Stimulated activated naive CD4-positive, alpha-beta T cell (primary cell): ENCODE measurements at places on chromosomes 7 and 10.

DNA sequence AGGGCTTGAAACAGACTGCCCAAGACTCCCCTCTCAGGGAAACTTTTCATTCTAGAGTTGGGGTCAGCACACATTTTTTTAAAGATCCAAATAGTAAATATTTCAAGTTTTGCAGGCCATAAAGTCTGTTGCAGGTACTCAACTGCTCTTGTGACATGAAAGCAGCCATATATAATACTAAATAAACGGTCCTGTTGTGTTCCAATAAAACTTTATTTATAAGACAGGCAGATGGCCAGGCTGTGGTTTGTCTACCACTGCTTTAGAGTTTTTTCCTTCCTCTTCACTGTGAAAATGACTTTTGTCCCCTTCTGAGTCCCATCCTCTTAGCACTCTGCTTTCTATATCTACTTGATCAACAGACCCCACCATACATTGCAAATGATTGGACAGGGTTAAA lies 40.5 kb upstream of the TM9SF3 start:
- DNase-seq: no peak

- no peak for DNase-seq
Observed at GRCh38 chr10:119113751-119114732, 10.1 kb downstream of the DENND10 start.

- no peak for DNase-seq
Observed at GRCh38 chr10:22934726-22935125, 6.9 kb downstream of the ARMC3 start.

GRCh38 chr10:26217396-26218086 lies 967 bp downstream of the GAD2 start:
- no peak for DNase-seq

DNA sequence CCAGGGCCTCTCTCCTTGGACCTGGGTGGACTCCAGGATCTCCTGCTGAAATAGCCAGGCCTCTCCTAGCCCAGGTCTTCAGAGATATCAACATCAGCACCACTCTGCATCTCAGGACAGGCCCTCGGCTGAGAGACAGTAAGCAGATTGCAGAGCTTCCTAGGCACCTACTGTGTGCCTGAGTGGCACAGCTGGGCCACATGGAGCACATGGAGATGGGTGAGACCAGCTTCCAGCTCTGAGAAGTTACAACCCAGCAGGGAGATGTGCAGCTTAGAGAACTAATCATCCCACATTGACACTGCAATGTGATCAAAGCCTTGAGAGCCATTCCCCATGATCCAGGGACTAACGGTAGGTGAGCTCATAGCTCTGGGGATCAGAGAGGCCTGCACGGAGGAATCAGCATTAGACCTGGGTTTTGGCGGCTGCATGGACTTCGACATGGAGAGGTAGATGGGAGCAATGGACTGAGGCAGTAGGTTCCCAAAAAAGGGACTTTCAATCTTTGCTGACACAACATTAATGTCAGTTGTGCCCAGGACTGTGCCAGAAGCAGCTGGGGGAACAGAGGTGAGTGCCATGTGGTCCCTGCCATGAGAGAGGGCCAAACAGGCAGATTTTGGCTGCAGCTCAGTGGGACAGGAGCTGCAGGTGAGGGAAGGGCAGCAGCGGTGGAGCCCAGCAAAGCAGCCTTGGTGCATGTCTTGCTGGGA lies 76.0 kb upstream of the LEP start:
- no peak for DNase-seq

DNA sequence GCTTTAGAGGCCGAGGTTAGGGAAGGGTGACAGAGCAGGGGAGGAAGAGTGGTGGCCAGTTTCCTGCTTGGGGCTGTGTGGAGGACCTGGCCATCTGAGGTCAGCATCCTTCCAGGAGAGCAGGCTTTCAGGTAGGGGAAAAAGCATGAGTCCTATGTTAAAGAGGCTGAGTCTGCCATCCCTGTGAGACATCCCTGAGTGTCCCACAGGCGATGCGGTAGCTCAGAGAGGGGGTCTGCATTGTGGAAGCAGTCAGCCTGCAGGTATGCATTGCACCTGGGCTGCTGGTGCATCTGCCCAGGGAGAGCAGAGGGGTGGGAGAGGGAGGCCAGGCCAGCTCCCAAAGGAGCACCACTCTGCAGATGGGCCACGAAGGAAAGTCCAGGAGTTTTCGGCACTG lies 282.1 kb upstream of the ZNF32 start:
- DNase-seq: no peak

DNA sequence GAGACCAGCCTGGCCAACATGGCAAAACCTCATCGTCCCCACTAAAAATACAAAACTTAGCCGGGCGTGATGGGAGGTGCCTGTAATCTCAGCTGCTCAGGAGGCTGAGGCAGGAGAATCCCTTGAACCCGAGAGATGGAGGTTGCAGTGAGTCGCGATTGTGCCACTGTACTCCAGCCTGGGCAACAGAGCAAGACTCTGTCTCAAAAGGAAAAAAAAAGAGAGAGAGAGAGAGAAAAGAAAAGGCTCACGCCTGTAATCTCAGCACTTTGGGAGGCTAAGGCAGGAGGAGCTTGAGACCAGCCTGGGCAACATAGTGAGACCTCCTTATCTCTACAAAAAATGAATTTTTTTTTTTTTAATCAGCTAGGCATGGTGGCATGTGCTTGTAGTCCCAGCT lies 157.6 kb downstream of the CUX1 start:
- DNase-seq: no peak

- DNase-seq: no peak
Observed at GRCh38 chr10:109205929-109206585, 717.3 kb downstream of the XPNPEP1 start.

GRCh38 chr7:105916603-105917002 lies 40.2 kb upstream of the ATXN7L1 start:
- DNase-seq: no peak
